ENCODE measurements at places on chromosomes 13 and 19. TPM values are rescaled to one million over a fixed set of nuclear protein-coding genes. Genes with fewer than 3 reads are reported as not detected.

- no peak for DNase-seq
Measured at GRCh38 chr19:8237026-8237425, 27.9 kb downstream of the CERS4 start.

DNA sequence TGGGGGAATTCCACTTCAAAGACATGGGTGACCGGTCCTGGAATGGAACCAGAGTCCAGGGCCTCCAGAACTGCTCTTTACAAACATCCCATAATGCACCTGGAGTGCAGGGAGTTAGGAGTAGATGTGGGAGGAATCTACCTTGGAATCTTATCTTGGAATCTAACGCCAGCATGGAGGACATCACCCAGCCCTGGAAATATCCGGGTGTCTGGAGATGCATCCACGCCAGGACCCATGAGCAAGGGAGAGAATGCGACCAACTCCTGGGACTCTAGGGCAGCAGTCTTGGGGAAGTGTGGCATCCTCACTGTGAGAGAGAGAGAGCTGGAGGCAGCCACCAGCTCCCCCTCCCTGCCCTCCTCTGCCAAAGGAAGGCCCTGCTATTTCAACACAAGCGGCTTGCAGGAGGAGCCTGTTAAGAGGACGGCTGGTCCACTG lies 211.8 kb downstream of the UQCRFS1 start:
- no peak for DNase-seq

GRCh38 chr19:40604647-40605215 lies 3.6 kb downstream of the LTBP4 start:
- peak; percentile 76 for DNase-seq

DNA sequence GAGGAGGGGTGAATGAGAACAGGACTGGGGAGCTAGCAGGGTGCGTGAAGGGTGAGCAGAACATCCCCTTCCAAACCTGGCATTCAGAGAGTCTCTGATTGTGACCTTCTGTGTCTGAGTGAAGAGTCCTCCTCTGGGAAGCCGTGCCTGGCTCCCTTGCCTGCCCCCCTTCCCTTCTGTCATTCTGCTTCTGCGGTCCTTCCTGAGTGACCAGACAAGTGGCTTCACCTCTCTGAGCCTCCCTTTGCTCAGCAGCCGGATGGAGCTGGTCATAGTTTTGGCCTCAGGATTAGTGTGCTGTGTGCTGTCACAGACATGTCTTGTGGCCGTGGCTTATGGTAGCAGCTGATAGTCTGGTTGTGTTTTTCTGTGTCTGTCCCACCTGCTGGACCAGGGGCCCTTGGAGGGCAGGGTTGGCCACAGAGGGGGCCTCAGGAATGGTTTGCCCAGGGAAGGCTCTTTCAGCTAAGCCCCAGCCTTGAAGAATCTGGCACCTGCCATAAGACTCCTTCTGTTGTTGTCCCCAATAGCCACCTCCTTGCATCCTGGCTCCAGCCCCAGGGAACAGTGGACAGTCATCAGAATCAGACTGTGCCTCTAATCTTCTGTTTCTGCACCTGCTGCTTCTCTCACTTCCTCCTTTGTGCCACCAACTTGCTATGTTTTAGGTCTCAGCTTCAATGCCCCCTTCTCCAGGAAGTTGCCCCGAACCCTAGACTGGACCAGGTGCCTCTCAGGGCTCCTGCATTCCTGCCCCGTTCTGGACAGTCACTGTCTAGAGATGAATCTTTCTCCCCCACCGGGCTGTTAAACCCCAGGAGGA lies 5.9 kb downstream of the CLPTM1 start:
- DNase-seq = no peak

GRCh38 chr13:25722893-25723292 lies 328.9 kb downstream of the SHISA2 start:
- DNase-seq = no peak

DNA sequence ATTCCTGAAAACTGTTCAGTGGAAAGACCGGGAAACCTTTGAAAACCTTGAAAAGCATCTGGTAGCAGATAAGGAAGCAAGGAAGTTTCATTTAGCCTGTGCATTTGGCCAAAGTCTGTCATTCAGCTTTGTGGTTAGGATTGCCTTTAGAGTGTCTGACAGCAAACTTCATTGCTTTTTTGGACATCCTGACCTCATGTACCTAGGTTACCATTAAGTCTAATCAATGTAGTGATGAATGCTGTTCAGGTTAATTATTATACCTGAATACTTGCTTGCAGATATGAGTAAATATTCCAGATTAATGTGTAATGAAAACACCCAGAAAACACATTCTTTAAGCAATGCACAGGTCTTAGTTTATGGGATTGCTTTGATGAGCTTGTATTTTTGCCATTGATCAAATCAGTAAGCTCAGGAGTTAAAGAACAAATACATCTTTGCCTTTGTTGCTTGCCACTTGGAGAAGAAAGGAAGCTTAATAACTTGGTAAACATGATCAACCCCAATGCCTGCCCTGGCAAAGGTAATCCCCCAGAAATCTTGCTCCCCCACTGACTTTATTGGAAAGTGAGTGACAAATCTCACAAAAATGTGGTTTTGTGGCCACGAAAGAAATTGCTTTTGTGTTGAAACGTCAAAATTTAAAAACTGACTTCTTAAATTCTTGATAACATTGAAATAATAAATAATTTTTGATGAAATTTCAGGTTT lies 87.4 kb downstream of the SLC15A1 start:
- DNase-seq = no peak

GRCh38 chr13:97468331-97468730 lies 34.4 kb downstream of the RAP2A start:
- DNase-seq = no peak

DNA sequence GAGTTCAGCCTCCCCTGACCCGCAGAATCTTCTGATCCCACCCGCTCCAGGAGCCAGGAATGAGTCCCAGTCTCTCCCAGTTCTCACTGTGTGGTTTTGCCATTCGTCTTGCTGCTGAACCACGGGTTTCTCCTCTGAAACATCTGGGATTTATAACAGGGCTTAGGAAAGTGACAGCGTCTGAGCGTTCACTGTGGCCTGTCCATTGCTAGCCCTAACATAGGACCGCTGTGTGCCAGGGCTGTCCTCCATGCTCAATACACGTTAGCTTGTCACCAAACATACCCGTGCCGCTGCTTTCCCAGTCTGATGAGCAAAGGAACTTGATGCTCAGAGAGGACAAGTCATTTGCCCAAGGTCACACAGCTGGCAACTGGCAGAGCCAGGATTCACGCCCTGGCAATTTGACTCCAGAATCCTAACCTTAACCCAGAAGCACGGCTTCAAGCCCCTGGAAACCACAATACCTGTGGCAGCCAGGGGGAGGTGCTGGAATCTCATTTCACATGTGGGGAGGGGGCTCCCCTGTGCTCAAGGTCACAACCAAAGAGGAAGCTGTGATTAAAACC lies 1.1 kb upstream of the APOE start:
- no peak for DNase-seq

GRCh38 chr13:98591721-98592361 lies 14.9 kb upstream of the STK24 start:
- DNase-seq = no peak

- no peak for DNase-seq
Measured at GRCh38 chr13:109694972-109695371, 91.4 kb downstream of the IRS2 start.

GRCh38 chr19:46022431-46023310 lies at the start of gene PGLYRP1:
Gene PGLYRP1, minus strand, starts transcription at chr19:46023053. Its CDS starts 32 bp downstream, at chr19:46023021.
- peak; percentile 78 for DNase-seq

Gene TEKTIP1
- 0.90 TPM for total RNA-seq

GRCh38 chr13:91295712-91296410 lies 51.6 kb upstream of the MIR17HG start:
- no peak for DNase-seq

DNA sequence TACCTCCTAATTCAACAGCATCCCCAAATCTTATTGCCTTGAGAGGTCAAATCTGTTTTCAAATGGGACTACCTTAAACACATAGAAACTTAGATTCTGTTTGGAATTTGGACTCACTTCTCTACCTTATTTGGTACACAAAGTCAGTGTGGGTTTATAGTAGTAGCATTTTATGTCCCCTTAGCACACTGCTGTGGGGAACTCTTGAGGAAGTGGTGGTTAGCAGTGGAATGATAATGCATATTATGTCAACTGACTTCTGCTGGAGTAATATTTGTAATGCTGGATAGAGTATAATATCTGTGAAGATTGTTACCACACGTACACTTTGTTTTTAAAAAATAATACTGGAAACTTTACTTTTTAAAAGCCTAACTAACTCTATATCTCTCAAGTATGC lies 386.3 kb downstream of the NDFIP2 start:
- DNase-seq = no peak

DNA sequence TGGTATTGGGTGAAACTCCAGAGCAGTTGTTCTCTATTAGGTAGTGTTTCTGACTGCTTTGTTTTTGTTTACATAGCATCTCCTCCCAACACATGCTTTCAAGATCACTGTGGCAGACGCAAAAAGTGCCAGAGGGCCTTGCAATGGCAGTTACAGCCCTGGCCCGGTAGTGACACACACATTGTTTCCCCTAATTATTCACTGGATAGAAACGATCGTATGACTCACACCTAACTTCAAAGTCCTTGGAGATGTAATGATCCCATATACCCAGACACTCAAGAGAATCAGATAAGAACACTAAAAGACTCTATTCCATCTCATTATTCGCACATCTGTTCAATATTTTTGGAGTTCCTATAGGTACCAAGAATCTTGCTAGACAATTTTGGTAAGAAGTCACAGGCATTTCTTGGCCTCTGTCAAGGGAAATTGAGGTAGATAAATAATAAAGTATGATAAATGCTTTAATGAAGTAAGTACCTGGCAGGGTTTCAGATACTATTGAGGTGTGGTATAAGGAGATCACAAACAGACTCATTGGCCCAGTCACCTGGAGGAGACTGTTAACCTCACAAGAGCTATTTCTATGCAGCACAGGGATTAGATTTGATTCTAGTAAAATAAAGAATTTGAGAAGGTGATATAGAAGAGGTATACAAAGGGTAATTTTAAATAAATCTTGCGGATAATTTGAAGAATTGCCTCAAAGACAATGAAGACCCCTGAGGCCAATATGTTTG lies 485.3 kb downstream of the SLITRK6 start:
- DNase-seq = no peak

GRCh38 chr13:102538938-102539337 lies 57.8 kb upstream of the TPP2 start:
- no peak for DNase-seq

DNA sequence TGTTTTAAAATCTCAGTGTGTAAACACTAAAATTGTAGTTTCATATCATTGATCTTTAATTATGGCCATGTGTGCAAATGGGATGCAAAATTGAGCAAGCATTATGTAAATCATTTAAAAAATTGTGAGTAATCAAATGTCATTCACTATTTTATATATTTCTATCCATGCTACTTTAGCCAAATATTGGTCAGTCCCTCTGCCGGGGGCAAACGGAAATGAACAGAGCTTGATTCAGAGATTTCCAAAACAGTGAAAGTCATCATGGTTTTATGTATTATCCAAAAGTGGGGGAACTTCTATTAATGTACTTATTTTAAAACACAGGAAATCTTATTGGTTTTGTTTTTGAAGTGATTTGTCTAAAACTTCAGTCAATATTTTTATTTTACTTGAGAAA lies 219.1 kb downstream of the IRS2 start:
- no peak for DNase-seq

Gene ANGPTL8
- total RNA-seq = not detected
